Activated T-cell treated with anti-CD3 and anti-CD28 coated beads, Interleukin-2, amount 50 U/mL, for 72 hours (primary cell): ENCODE measurements at places on chromosomes 6 and 20. TPM values are rescaled to one million over a fixed set of nuclear protein-coding genes. Genes with fewer than 3 reads are reported as not detected.

MDFI gene
- total RNA-seq = not detected

GDAP1L1 gene
- total RNA-seq = 1.0 TPM

GNRH2 gene
- 5.5 TPM for total RNA-seq

CCN6 gene
- 0.25 TPM for total RNA-seq

MUC22 gene
- not detected for total RNA-seq
